Effector memory CD8-positive, alpha-beta T cell (primary cell): ENCODE measurements at places on chromosomes 16 and 17.
A peak's percentile ranks its signal among the peaks of the same experiment; 100 is the strongest.

- DNase-seq: peak; percentile 77
These were observed 25.8 kb downstream of the LITAF start for GRCh38 chr16:11560701-11561453.

GRCh38 chr16:5349101-5349500 is 251.5 kb upstream of the EEF2KMT start:
- no peak for DNase-seq

- DNase-seq: no peak
These were observed 14.1 kb upstream of the UTP6 start for GRCh38 chr17:31915456-31916100.

- no peak for DNase-seq
These were observed 365.4 kb upstream of the C16orf82 start for GRCh38 chr16:26701243-26701886.

DNA sequence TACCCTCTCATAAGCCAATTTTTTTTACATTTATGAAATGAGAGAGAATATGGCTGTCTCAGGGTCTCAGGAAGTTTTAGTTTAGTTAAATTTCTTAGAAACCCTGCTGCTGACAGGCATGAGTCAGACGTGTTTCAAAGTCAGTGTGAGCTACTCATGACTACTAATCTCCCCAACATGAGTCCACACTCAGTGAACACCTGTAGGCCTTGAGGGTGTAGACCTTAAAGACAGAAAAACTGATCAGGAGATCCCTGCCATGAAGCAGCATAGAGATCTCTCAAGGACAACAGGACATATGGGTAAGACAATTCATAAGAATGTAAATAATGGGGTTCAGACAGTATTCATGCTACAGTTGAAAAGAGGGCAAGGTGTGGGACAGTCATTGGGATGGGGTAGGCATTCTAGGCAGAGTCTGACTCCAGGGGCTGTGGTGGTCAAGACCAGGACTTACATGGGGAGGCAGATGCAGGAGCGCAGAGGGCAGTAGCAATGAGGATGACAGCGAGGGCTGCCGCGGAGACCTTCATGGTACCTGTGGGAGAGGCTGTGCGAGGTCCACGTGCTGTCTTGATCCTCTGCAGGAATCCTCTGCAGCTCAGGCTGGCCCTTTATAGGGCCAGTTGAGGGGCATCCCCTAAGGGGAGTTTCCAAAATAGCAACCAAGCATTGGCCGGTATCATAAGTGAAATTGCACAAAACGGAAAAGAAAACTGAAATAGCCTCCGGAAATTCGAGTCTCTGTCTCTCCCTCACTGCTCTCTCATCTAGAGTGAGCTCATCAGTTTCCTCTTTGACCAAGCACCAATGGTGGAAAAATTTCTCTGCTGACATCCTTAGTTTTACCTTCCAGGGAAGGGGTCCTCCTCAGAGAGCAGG is at the start of gene CCL5:
Gene CCL5, minus strand, starts transcription at position 588 of the 882 bp plus-strand sequence.
- DNase-seq: peak; percentile 84

GRCh38 chr17:78174346-78174869 is 6.0 kb downstream of the SYNGR2 start:
- no peak for DNase-seq

DNA sequence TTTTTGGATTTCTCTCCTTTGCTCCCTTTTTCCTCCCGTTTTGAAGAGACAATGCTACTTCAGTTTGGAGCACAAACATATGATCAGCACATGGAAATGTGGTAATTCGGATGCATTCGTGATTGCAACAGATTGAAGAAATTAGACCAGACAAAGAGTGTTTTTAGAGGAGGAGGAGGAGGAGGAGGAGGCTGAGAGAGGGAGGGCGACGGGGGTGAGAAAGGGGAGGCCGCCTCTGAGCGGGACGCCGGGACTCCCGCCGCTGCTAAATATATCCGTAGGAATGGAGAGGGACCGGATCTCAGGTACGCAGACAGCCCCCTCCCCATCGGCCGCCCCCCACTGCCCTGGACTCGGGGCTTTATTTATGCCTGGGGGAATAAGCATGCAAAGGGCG is 179.3 kb downstream of the SEC14L1 start:
- no peak for DNase-seq

DNA sequence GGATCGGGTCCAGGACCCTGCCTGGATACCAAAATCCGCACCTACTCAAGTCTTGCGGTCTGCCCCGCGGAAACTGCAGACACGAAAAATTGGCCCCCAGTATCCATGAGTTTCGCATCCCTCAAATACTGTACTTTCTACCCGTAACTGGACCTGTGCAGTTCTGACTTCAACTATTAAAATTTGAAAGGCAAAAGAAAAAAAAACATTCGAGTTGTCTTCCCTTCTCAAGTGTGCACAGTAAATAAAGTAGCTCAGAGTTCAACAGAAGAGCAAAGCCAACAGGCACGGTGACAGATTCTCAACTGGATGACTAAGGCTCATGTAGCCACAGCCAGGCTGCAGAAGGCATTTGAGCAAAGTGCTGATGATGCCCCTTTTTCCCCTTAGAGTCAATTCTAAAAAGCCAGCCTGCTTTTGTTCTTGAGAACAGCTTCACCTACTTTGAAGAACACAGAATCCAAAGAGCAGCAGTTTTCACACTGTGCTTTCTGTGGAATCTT is 32.5 kb downstream of the MARF1 start:
- DNase-seq: no peak

DNA sequence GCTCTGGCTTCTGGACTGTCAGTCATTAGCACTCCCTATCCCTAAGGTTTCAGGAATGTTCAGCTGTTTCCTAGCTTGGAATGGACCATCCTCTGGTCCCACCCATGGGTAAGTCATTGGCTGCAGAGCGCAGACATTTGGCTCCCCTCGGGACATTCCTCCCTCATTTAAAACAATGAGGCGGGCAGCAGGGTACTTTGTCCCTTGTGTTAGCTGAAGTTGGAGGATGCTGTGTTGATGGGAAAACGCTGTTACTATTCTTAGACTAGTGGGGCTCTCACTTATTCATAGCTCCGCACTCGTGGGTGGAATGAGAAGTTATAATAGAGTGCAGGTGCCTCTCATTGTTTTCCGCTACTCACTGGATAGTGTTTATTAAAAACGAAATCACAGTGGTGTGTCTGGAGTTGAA is 673.8 kb downstream of the WWOX start:
- no peak for DNase-seq
